Glutamatergic neuron (in vitro differentiated cells): ENCODE measurements at places on chromosomes 13 and 19.

DNA sequence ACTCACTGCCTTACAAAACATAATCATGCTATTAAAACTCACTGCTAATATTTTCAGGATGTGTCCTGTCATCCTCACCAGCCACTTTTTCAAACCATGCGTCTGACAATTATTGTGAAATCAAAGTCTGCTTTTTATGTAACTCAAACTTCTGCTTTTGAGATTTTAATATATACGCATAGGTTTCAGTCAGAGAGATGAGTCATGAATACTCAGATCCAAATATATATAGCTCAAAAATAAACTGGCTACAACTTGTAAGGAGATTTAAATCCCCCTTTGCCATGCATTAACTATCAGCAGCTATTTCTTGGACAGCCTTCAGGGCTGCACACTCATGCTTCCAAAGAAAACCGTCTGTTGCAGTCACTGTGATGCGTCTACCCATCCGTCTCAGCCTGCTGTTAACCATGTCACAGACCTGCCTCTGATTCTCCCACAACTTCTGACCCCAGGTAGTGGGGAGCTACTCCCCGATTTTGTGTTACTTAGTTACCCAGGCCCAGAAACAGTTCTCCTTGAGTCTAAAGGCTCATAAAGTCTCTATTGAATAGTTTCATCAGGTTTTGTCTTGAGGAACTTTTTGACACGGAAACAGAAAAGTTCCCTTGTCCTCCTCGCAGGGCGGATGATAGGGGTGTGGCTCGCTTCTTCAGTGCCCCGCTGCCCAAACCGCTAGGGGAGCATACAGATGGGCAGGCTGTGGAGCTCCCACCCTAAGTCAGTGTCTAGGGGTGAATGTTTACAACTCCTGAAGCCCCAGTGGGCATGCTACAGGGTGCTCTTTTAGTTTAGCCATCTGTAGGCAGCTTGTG, 33.8 kb upstream of the SGCG start:
- no peak for DNase-seq

- DNase-seq = no peak
Observed at GRCh38 chr19:36775768-36776167, 3.2 kb upstream of the ZNF850 start.

DNA sequence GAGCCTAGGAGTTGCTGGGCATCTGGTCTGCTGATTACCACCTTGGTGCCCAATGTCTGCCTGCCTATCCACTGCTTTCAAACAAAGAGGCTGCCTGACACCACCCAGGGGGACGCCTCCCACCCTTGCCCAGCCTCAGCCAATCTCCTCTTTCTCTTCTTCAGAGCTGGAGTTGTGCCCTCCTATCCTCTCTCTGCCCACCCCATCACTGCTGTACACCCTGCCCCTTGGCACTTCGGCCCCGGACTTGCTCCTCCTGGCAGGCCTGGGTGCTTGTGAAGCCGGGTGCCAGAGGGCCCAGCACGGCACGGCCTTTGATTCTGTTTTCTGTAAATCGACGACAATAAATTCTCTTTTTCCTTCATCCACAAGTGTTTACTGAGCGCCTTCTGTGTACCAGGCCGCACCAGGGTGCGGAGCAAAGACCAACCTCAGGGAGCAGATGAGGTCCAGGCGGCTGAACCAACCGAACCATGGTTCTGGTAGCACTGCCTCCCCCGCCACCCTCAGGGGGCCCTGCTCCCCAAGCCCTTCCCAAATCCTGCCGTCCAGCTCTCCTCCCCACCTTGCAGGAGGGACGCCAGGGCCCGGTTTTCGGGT, 5.0 kb downstream of the RNF225 start:
- no peak for DNase-seq

GRCh38 chr19:46824890-46825730, 25.5 kb downstream of the AP2S1 start:
- no peak for DNase-seq

DNA sequence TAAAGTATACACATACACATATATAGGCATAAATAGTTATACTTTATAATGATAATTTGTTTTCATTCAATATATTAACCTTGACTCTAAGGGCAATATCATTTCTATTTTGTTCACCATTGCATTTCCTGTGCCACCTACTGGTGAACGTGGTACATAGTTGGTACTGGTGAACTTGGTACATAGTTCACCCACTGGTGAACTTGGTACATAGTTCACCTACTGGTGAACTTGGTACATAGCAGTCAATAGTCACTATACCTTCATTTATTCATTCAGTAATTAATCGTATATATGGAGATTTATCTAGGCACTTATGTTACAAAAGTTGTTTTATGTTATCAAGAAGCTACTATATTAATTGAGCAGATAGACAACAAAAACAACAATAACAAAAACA, 172.6 kb upstream of the ATXN8OS start:
- no peak for DNase-seq

GRCh38 chr19:18259893-18260292, 14.4 kb downstream of the IQCN start:
- DNase-seq = no peak

DNA sequence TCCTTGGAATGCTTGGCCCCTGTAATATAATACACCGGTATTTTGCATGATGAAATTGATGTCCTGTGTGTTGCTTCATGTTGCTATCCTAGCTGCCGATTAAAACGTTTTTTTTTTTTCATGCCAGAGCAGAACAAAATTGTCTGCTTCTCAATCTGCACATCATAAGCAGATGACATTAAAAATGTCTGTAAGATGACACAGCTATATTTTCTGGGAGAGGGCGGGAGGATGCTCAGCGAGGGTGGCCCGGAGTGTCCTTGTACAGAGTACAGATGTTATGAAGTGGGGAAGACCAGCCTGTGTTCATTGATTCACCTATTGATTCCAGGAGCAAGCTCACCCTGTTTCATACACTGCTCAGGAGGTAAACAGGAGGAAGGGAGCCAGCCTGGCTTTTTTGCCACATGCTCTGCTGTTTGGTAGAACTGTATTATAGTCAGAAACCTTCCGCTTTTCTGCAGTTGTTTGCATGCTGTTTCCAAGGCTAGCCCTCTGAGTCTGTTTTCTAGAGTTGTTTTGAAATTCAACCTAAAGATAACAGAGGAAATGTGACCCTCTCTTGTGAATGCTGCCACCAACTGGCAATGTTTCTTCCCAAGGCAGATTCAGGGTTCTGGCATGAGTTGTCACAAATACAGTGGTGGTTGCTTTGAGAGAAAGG, 4.7 kb upstream of the IRS2 start:
- no peak for DNase-seq

DNA sequence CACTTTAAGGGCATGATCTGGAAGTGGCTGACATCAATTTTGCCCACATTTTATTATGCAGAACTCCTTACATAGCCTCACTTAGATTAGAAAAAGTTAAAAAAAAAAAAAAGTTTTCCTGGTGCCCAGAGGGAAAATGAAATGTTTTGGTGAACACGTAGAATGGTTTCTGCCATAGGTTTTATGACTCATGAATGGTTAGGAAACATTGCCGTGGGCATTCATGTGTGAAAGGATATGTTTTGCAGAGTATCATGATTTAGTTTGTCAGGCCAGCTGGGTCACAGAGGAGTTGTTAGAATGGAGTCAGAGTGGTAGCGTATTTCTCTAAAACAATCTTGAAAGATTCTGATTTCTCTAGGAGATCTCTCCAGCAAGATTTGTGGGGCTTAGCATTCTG, 133.8 kb downstream of the MRPL57 start:
- no peak for DNase-seq

GRCh38 chr19:18967358-18968146, 26.5 kb upstream of the HOMER3 start:
- DNase-seq = no peak
